Fibroblast of lung (primary cell): ENCODE measurements at places on chromosomes 1 and 21. TPM values are rescaled to one million over a fixed set of nuclear protein-coding genes. Genes with fewer than 3 reads are reported as not detected.

Gene EDN2
- polyA plus RNA-seq = not detected in 2 replicates

Gene OR2T4
- polyA plus RNA-seq = not detected in 2 replicates

Gene SEMA4A
- polyA plus RNA-seq = 0.24 and 0.27 TPM in 2 replicates

Gene USH2A
- 0.01 TPM in 2 replicates for polyA plus RNA-seq

Gene CAPN9
- 0.05 TPM in 1 of 2 replicates, not detected in the other for polyA plus RNA-seq

Gene BMP8B
- polyA plus RNA-seq = 0.01 TPM in 1 of 2 replicates, not detected in the other

Gene ERICH3
- polyA plus RNA-seq = not detected in 2 replicates

DNA sequence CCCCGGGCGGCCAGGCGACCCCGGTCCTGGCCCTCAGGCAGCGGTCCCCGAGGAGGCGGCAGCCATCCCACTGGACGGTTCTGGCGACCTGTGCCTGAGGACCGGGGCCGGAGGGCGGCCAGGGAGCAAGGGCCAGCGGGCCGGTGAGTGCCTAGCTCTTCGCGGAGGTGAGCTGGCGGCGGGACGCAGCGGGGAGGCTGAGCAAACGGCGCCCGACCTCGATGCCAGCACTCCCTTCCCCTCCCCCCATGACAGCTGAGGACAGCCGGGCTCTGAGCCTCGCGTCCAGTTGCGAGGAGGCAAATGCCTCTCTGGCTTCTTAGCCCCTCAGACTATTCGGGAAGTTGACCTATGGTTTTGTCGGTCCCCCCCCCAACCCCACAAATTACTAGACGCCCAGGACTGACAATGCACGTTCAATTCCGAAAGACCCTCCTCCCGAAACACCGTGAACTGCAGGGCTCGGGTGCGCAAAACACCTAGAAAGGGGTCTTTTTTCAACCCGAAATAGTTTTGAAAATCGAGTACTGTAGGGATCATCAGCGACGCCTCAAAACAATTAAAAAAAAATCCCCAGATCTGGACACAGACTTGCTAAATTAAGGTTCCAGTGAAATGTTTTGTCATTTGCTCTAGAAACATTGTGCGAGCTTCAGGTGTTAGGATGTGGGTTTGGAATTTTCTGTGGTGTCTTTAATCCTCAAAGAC, 8.3 kb downstream of the CDKN2C start:
- H3K27ac ChIP-seq = peak overlapping the region; percentile 95
- no peaks in the 10 kb centered on the region for H3K36me3 ChIP-seq
- no peaks in the 10 kb centered on the region for H3K4me1 ChIP-seq
- H3K27me3 ChIP-seq = no peaks in the 10 kb centered on the region
- H3K4me3 ChIP-seq = peak overlapping the region; percentile 75
- peak; percentile 60 for DNase-seq

- H3K36me3 ChIP-seq = no peaks in the 10 kb centered on the region
- no peak for DNase-seq
- H3K27me3 ChIP-seq = no peaks in the 10 kb centered on the region
- H3K4me1 ChIP-seq = no peaks in the 10 kb centered on the region
- H3K4me3 ChIP-seq = no peak overlapping the region
- no peak overlapping the region for H3K27ac ChIP-seq
Observed at GRCh38 chr1:160418483-160418882, 18.1 kb downstream of the VANGL2 start.

GRCh38 chr1:6041432-6042062, 4.1 kb upstream of the KCNAB2 start:
- no peak overlapping the region for H3K27ac ChIP-seq
- no peaks in the 10 kb centered on the region for H3K4me1 ChIP-seq

GRCh38 chr1:17904290-17904689, 149.2 kb downstream of the ACTL8 start:
- no peaks in the 10 kb centered on the region for H3K27me3 ChIP-seq
- H3K4me3 ChIP-seq = no peak overlapping the region
- no peaks in the 10 kb centered on the region for H3K4me1 ChIP-seq
- H3K36me3 ChIP-seq = no peaks in the 10 kb centered on the region

GRCh38 chr21:18913914-18914313, 510.3 kb upstream of the TMPRSS15 start:
- H3K36me3 ChIP-seq = no peaks in the 10 kb centered on the region
- H3K27me3 ChIP-seq = no peaks in the 10 kb centered on the region
- no peak overlapping the region for H3K4me3 ChIP-seq

DNA sequence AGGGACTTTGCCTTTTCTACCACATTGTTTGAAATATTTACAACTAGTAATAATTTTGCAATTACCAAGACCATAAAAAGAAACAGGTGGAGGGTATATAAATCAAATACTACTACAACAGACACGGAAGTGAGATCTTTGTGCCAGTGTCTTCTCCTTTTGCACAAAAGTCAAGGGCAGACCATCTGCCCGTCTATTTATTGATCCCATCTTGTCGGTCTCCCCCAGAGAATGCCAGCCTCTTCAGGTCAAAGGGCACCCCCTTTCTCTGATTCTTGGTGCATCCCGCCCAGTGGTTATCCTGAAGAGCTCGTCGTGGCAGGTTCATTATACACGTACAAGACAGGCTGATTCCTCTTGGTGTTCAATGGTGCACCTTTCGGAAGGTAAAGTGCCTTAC, 4.8 kb upstream of the PDE9A start:
- H3K27me3 ChIP-seq = peaks cover 7% of the 10 kb centered on the region
- no peak overlapping the region for H3K4me3 ChIP-seq
- H3K4me1 ChIP-seq = peaks cover 2% of the 10 kb centered on the region
- no peak overlapping the region for H3K27ac ChIP-seq
- DNase-seq = no peak
- H3K36me3 ChIP-seq = no peaks in the 10 kb centered on the region

DNA sequence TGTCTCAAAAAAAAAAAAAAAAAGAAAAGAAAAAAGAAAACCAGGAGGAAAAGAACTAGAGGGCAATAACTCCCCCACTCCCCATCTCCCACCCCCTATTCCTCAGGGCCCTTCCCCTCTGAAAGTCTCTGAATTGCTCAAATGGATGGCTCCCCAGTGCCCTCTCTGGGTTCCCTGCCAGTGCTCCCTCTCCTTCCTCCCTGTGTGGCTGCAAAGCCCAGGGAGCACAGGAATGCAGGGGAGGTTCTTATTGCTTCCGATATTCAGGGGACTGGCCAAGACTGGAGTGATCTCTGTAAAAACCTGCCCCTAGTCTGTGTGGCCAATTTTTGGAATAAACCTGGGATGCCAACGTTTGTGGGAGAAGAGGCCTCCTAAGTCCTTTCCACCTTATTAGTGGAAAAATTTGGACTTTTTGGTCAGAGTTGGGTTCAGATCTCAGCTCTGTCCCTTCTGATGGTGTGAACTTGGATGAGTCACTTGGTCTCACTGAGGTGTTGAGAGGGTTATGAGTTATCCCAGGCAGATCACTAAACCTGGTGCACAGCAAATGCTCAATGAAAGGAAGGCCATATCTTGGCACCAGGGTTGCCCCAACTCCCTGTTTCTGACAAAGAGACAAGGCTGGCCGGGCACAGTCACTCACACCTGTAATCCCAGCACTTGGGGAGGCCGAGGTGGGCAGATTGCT, 13.4 kb upstream of the ARHGEF10L start:
- H3K27ac ChIP-seq = no peak overlapping the region
- H3K4me1 ChIP-seq = no peaks in the 10 kb centered on the region
- no peak overlapping the region for H3K4me3 ChIP-seq
- peaks cover 2% of the 10 kb centered on the region for H3K27me3 ChIP-seq
- H3K36me3 ChIP-seq = no peaks in the 10 kb centered on the region
- no peak for DNase-seq

DNA sequence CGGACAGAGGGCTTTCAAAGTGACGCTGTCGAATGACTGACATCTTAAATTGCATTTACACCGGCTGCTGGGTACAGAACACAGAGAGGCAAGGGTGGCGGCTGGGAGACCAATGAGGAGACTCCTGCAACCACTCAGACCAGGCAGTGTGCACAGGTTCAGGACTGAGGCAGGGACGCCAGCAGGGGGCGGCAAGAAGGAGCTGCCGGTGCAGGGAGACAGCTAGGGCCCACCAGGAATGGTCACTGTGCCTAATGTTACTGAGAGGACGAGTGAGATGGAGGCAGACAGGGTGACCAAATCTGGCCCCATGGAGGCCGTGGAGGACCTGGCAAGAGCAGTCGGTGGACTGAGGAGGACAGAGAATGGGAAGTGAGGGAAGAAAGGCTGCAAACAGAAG, 23.5 kb downstream of the GLIS1 start:
- H3K4me3 ChIP-seq = no peak overlapping the region
- no peak overlapping the region for H3K27ac ChIP-seq
- H3K27me3 ChIP-seq = no peaks in the 10 kb centered on the region
- no peaks in the 10 kb centered on the region for H3K36me3 ChIP-seq
- no peaks in the 10 kb centered on the region for H3K4me1 ChIP-seq

DNA sequence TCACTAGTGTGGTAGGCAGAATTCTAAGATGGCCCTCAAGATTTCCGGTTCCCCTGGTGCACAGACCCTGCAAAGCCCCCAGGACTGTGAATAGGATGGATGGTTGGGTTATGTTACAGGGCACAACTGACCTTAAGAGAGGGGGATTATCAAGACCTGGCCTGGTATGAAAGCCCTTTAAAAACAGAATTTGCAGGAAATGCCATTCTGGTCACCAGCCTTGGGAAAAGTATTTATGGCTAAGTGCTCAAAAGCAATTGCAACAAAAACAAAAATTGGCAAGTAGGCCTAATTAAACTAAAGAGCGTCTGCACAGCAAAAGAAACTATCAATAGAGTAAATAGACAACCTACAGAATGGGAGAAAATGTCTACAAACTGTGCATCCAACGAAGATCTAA, 144.7 kb upstream of the EDN2 start:
- peaks cover 5% of the 10 kb centered on the region for H3K4me1 ChIP-seq
- H3K27ac ChIP-seq = no peak overlapping the region
- no peaks in the 10 kb centered on the region for H3K36me3 ChIP-seq

DNA sequence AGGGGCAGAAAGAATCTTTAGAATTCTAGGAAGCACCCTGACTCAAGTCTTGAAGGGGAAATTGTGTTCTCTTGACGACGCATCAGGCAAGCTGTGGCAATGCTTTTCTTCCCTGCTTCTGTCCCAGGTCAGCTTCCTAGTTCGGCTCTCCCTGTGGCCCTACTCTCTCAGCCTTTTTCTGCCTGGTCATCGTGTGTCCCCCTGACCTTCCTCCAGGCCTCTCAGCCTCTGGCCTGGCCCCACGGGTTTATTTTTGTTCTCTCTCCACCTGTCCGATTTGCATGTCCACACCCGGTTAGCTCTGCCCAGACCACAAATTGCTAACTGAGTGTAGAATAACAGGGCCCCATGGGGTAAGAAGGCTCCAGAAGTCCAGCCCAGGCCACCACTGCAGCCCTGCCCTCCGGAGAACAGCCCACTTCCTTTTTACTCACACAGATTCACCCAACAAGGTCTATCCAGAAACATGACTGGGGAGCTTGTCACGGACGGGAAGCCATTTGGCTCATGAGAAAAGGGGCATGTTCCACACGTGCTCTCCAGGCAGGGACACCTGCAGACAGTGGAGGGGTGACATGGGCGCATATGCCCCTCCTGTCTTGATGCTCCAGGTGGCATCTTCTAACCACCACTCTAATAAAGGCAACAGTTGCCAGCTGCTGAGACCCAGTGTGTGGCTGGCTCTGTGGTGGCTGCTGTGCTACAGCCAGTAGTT, 9.8 kb downstream of the KCNN3 start:
- H3K36me3 ChIP-seq = no peaks in the 10 kb centered on the region
- no peaks in the 10 kb centered on the region for H3K4me1 ChIP-seq
- no peak overlapping the region for H3K27ac ChIP-seq
- peaks cover 16% of the 10 kb centered on the region for H3K27me3 ChIP-seq

DNA sequence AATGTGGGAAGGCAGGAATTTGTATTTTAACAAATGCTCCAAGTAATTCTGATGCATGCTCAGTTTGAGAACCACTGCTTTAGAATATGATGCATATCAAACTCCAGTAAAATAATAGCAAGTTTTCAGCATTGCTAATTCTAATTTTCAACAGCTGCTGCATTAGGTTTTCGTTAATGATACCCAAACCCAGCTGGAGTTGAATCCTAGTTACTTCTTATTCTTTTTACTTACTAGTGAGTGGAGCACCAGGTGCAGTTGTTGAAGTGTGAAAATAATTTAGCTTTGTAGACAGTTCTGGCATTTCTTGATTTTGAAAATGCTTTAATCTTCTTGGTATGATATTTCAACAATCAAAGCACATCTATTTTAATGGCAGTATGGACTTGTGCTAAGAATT, 138.5 kb downstream of the HS2ST1 start:
- no peaks in the 10 kb centered on the region for H3K27me3 ChIP-seq
- no peak overlapping the region for H3K27ac ChIP-seq
- no peaks in the 10 kb centered on the region for H3K36me3 ChIP-seq
- H3K4me1 ChIP-seq = no peaks in the 10 kb centered on the region
- DNase-seq = no peak

DNA sequence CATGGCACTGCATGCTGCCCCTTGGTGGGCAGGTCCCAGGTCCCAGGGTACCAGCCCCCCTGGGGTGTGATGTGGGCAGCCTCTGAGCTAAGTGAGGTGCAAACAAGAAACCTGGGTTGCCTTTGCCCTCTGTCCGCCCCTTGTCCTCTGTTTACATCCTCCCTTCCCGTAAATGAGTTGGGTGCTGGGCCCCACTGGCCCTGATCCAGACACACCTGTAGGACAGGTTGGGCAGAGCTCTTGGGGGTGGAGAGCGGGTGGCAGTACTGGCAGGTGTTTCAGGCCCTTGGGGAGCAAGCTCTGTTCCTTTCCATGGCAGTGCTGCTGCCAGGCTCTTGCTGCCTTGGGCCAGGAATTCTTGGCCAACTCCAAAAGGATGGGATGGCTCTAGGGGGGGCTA, 35.8 kb downstream of the ELF3 start:
- H3K4me3 ChIP-seq = no peak overlapping the region
- peaks cover 2% of the 10 kb centered on the region for H3K4me1 ChIP-seq
- DNase-seq = no peak
- no peaks in the 10 kb centered on the region for H3K36me3 ChIP-seq

DNA sequence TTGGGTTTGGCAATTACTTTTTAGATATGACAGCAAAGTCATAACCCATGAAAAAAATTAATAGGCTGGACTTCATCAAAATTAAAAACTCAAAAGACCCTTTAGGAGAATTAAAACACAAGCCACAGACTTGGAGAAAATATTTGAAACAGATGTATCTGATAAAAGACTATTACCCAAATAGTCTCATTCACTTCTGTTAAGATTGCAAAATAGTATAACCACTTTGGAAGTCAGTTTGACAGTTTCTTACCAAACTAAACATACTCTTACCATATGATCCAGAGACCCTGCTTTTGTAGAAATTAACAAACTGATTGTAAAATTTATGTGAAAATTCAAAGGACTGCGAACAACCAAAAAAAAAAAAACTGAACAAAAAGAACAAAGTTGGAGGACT, 32.5 kb upstream of the SLC44A3 start:
- no peak for DNase-seq
- no peaks in the 10 kb centered on the region for H3K27me3 ChIP-seq
- H3K4me1 ChIP-seq = peaks cover 15% of the 10 kb centered on the region
- H3K27ac ChIP-seq = no peak overlapping the region
- no peak overlapping the region for H3K4me3 ChIP-seq

- H3K4me1 ChIP-seq = no peaks in the 10 kb centered on the region
- H3K27ac ChIP-seq = no peak overlapping the region
- H3K36me3 ChIP-seq = no peaks in the 10 kb centered on the region
Observed at GRCh38 chr1:156401681-156402081, 32.7 kb downstream of the RHBG start.

- no peak overlapping the region for H3K4me3 ChIP-seq
- no peaks in the 10 kb centered on the region for H3K4me1 ChIP-seq
- H3K27me3 ChIP-seq = no peaks in the 10 kb centered on the region
- no peaks in the 10 kb centered on the region for H3K36me3 ChIP-seq
- DNase-seq = no peak
Observed at GRCh38 chr1:51726544-51727225, 109.8 kb downstream of the OSBPL9 start.

- H3K4me1 ChIP-seq = no peaks in the 10 kb centered on the region
- H3K27me3 ChIP-seq = no peaks in the 10 kb centered on the region
- DNase-seq = no peak
- no peak overlapping the region for H3K4me3 ChIP-seq
- no peak overlapping the region for H3K27ac ChIP-seq
Observed at GRCh38 chr1:36863500-36863899, 170.8 kb downstream of the GRIK3 start.
